ENCODE measurements at places on chromosomes 6 and 20. TPM values are rescaled to one million over a fixed set of nuclear protein-coding genes. Genes with fewer than 3 reads are reported as not detected.

The TBXT gene
- not detected for total RNA-seq

The BFSP1 gene
- total RNA-seq: 1.0 TPM

The ZNF76 gene
- total RNA-seq: 16.7 TPM

The SNX14 gene
- total RNA-seq: 117 TPM

The ADGRF1 gene
- not detected for total RNA-seq

The SLC12A5 gene
- not detected for total RNA-seq

The GRIK2 gene
- total RNA-seq: 3.7 TPM

The CALHM5 gene
- 4.2 TPM for total RNA-seq

The TMEM151B gene
- total RNA-seq: not detected

The FAM83C gene
- total RNA-seq: not detected

The SHLD1 gene
- total RNA-seq: 12.5 TPM

The NUS1 gene
- 8.9 TPM for total RNA-seq

The CST7 gene
- total RNA-seq: 1.0 TPM

The DEFB113 gene
- total RNA-seq: not detected

The UFL1 gene
- total RNA-seq: 20.4 TPM

The TOX2 gene
- total RNA-seq: not detected

The CFAP206 gene
- total RNA-seq: not detected

The REM1 gene
- total RNA-seq: 4.7 TPM

The SPATA25 gene
- total RNA-seq: 2.6 TPM

The CTNNBL1 gene
- 31.3 TPM for total RNA-seq

The TAF11 gene
- 27.1 TPM for total RNA-seq

The SRF gene
- total RNA-seq: 21.4 TPM

The ACSS2 gene
- 71.0 TPM for total RNA-seq

The RSPH9 gene
- total RNA-seq: 0.52 TPM

The MEI4 gene
- total RNA-seq: not detected

The RHAG gene
- total RNA-seq: 1.6 TPM

The ATP9A gene
- total RNA-seq: 56.4 TPM

All from skeletal muscle tissue (tissue), 5 donors.